Pancreas (tissue), 10 donors: ENCODE measurements at places on chromosomes 2 and 18.

DNA sequence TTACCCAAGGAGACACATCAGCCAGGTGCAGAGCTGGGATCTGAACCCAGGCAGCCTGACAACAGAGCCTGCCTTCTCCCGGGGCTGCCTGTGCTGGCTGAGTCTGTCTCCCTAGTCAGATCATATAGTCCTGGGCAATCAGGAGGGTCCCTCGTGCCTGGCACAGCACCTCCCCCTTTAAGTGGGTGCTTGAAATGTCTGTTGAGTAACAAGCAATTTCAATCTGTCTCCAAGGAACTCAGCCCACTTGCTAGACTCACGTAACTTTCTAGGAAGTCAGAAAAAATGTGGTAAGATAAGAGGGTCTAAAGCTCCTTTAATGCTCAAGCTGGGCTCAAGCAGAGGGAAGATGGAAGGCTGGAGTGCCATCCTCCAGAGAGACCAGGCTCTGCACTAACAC is 51.9 kb downstream of the REEP1 start:
- DNase-seq: no peak

DNA sequence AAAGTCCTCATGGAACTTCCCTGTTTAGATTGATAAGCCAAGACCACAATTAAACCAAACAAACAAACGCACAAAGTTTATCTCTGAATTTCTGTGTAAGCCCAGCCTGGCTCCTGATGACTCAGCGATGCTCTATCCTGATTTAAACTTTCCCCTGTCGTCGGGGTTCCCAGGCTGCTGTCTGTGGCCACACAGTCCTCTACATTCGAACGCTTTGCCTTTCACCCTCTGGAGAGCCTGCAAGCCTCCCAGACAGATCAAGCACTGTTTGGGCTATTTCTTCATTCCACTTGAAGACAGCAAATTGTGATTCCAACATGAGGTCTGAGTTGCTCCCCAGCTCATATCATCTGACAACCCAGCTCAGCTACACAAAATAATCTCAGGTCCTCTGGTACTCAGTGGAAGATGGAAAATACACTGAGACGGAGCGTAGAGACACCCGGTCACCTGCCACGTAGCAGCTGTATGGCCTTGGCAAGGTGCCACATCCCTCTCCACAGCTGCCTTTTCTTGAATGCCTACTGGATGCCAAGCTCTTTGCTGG is 51.2 kb downstream of the CYRIA start:
- DNase-seq: no peak

DNA sequence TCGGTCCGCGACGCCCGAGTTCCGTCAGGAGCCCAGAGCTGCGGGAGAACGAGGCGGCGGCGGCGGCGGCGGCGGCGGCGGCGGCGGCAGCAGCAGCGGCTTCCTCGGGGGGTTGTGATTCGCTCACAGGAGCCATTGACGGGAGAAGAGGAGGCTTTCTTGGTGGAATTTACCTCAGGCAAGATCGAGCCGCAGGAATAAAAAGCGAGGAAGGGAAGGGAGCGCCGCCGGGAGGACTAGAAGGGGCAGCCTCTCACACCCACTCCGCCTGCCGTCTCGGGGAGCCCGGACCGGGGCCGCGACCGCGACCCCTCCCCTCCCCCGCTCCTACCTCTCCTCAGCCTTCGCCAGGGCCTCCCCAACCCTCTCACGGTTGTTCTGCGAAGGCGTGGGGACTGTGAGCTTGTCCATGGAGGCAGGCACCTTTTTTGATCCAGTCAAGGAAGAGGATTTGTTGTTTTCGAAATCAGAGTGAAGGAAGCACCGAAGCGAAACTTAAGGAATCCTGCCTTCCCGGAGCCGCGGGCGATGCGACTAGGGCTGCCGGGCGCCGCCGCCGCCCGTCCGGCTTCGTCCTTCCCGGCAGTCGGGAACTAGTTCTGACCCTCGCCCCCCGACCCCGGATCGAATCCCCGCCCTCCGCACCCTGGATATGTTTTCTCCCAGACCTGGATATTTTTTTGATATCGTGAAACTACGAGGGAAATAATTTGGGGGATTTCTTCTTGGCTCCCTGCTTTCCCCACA is 506 bp downstream of the BMPR2 start:
- peak; percentile 49 for DNase-seq

GRCh38 chr2:68806511-68807109 is 64.6 kb downstream of the BMP10 start:
- no peak for DNase-seq

DNA sequence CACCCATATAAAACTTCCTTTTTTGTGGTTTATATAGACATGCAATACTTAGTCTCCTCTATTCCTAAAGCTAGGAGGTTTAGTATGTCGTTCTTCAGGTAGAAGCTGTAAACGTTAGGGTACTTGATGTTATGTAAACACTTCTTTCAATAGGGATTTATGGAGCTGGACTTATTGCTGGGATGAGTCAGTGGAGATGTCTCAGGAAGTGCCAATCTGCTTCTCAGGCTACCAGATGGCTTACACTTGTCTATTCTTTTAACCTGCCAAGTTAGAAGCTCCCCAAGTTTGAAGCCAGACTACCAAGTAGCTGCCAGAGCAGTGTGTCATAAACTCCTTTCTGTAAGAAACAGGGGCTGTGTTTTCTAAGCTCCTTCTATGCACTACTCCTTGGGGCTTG is 756.5 kb upstream of the LRRTM1 start:
- no peak for DNase-seq

DNA sequence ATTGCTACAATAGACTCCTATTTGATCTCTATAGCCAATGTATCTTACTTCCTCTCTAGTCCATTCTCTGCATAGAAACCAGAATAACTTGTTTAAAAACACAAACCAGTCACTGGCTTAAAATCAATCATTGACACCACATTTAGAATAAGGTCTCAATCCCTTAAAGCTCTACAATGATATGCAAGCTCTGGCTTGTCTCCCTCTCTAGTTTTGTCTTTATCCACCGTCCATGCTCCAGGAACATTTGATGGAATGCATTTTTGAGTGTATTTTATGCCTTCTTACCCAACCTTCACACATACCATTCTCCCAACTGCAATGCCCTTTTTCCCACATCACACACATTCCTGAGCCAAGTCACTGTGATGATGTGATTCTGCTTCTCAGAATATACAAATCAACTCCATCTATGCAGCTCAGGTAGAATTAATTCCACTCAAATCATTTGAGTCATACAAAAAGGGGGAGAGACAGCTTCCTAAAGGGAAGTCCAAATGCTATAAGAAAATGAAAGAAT is 1107.2 kb downstream of the DPP10 start:
- no peak for DNase-seq
